ENCODE measurements at places on chromosomes 3 and 15. TPM values are rescaled to one million over a fixed set of nuclear protein-coding genes. Genes with fewer than 3 reads are reported as not detected.

DNA sequence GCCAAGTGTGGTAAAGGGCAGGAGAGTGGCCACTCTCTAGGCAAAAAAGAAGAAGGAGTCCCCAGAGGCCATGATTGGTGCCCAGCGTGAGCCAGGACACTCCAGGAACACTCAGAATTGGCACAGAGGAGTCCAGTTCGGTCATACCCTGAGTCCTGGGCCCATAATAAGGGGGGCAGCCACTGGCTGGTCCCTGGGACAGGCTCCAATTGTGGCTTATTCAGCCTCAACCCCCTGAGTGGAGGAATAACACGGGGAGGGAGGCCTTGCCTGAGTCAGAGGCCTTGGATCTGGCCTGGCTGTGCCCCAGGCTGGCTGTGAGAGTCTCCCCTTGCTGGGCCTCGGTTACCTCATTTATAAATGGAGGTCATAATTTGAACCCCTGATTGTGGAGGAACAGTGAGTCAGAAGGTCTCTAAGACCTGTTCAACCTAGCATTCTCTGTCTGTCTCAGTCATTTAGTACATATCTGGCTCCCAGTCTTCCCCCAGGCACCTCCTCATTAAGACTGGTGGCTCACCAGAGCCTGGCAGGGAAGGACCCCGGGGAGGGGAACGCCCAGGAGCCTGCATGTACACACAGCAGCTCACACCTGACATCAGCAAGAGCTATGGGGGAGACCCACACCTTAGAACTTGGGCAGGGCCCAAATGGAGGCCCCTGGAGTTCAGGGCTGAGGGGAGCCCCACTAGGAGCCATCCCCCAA lies 95.9 kb upstream of the ATP2B2 start:
- no peak for DNase-seq

GRCh38 chr3:16839271-16840100 lies 45.3 kb upstream of the PLCL2 start:
- DNase-seq: no peak

- no peak for DNase-seq
Observed at GRCh38 chr3:24683090-24683489, 188.4 kb upstream of the THRB start.

DNA sequence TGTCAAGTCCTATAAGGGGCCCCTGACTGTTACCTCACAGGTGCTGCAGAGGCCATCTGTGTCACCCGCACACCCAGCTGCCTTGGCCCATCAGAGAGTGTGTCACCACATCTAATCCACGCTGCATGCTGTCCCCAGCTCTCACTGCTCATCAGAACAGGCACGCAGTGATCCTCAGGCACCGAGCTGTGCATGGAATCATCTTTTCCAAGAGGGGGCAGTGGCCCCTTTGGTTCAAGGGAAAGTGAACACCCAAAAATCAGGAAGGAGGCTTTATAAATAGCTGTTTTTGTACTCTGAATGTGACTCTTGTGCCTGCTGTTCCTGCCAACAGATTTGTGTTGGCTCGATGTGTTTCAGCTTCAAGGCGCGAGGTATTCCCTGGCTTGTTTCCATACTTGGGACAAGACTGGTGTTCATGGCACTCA lies 110.3 kb upstream of the ETV5 start:
- DNase-seq: no peak

Gene PIK3CA
- total RNA-seq: 20.3 TPM

Gene VEPH1
- 3.1 TPM for total RNA-seq

DNA sequence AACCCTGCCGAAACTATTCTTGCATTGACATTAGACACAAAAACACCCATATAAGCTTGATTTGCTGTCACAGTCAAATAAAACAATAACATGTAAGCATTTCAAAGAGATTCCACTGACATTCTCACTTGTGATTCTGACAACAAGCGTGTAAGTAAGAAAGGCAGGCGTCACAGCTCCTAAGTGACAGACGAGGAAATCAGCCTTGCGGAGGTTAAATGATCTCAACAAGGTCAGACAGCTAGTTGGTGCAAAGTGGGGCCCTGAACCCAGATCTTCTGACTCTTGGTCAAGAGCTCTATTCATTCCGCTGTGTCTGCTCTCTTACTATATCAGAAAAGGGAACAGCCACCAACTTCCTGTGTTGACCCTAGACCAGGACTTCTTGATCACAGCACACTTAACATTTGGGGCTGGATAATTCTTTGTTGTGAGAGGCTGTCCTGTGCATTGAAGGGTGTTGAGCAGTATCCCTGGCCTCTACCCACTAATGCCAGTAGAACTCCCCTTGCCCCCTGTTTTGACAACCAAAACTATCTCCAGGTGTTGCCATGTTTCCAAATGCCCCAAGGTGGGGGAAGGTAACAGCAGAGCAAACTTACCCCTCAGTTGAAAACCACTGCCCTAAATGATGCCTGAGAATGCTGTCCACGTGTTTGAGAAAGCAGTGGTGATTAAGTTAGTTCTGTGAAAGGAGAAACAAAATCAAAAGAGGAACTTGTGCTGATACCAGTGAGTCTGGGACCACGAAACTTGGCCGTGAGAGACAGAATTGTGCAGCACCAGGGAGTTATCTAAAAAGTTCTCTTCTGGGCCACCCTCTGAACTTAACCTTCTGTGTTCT lies 86.1 kb downstream of the LIPC start:
- DNase-seq: no peak

Measured in mucosa of gallbladder (tissue), 1 donor.